ENCODE measurements at places on chromosomes 11 and 22. TPM values are rescaled to one million over a fixed set of nuclear protein-coding genes. Genes with fewer than 3 reads are reported as not detected.

The BIRC3 gene
- 32.7 TPM for total RNA-seq

The SLC29A2 gene
- total RNA-seq: 4.7 TPM

The NUDT8 gene
- 11.0 TPM for total RNA-seq

The KCNJ5 gene
- 0.07 TPM for total RNA-seq

The MIOX gene
- total RNA-seq: 0.09 TPM

The CRYBB3 gene
- not detected for total RNA-seq

The TRPC6 gene
- 0.89 TPM for total RNA-seq

The CELSR1 gene
- total RNA-seq: 26.5 TPM

The CD3E gene
- not detected for total RNA-seq

The MAP6 gene
- total RNA-seq: 1.4 TPM

Measured in A549 treated with DMSO at 1 μM for 4 hours (cell line).